ENCODE measurements at places on chromosomes 7 and 10.
A peak's percentile ranks its signal among the peaks of the same experiment; 100 is the strongest.

DNA sequence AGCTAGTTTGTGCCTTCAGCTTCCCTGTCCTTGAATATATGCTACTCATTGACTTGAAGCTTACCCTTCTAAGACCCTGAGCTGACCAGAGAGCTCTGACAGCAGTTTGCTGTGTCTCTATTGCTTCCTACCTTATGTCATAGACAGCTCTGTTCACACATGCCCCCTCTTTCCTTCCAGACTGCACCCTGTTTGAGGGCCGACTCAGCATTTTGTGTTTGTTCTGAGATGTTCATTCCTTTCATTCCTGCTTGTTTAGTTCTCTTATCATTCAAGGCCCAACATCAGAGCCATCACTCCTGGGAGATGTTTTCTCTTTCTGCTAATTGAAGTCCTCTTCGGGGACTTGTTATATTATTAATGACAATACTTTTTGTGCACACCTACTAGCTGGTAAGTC, 518.9 kb downstream of the LRMDA start:
- no peak for DNase-seq

DNA sequence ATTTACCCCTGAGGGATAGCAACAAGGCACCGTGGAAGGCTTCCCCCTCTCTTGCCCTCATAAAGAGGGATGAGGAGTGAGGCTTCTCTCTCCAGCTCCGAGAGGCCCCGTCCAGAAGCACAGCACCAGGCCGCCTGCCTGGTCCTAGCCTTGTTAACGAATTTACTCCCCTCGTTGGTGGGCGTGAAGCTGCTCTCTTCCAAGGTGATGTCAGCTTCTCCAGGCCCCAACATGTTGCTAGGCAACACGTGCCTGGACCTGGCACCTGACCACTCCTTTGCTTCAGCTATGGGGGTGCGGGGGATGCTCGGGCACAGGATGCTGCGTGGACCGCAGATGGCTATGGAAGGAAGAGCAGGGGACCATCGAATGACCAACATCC, 135.2 kb upstream of the MGMT start:
- DNase-seq = no peak

DNA sequence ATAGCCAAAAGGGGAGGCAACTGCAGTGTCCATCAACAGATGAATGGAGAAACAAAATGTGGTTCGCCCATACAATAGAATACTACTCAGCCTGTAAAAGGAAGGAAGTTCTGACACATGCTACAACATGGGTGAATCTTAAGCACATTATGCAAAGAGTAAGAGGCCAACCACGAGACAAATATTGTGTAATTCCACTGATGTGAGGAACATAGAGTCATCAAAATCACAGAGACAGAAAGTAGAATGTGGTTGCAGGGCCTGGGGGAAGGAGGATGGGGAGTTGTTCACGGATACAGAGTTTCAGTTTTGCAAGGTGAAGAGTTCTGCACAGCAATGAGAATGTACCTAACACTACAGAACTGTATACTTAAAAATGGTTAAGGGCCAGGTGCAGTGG, 13.7 kb upstream of the C10orf71 start:
- no peak for DNase-seq

GRCh38 chr10:89679986-89680385, 21.4 kb upstream of the KIF20B start:
- no peak for DNase-seq

- no peak for DNase-seq
These were observed 906.2 kb downstream of the LRMDA start for GRCh38 chr10:76337641-76338040.

GRCh38 chr7:129612112-129613015, 844 bp downstream of the NRF1 start:
- peak; percentile 66 for DNase-seq

DNA sequence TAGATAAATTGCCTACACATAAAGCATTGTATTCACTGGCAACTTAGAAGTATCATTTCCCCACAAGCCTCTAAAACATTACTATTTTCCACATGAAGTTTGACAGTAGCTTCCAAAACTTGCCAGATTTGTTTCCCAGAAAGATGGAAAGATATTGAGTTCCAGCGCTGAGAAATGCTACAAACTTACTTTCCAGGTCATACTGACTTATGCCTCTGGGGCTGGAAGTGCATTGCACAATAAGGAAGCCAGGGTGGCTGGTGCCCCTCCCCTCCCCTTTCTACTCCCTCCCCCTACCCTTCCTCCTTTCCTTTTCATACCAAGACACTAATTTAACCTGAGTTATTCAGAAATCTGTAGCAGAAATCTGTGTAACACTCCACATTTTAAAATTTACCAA, 212.6 kb downstream of the WDR37 start:
- no peak for DNase-seq

GRCh38 chr7:102085218-102085772, 201.4 kb upstream of the SH2B2 start:
- DNase-seq = no peak

GRCh38 chr10:84837041-84837812, 508.8 kb downstream of the CCSER2 start:
- DNase-seq = no peak

- DNase-seq = no peak
These were observed 89.2 kb upstream of the NPS start for GRCh38 chr10:127459918-127460317.

- DNase-seq = peak; percentile 71
These were observed 1.8 kb upstream of the PDGFA start for GRCh38 chr7:521221-522070.

DNA sequence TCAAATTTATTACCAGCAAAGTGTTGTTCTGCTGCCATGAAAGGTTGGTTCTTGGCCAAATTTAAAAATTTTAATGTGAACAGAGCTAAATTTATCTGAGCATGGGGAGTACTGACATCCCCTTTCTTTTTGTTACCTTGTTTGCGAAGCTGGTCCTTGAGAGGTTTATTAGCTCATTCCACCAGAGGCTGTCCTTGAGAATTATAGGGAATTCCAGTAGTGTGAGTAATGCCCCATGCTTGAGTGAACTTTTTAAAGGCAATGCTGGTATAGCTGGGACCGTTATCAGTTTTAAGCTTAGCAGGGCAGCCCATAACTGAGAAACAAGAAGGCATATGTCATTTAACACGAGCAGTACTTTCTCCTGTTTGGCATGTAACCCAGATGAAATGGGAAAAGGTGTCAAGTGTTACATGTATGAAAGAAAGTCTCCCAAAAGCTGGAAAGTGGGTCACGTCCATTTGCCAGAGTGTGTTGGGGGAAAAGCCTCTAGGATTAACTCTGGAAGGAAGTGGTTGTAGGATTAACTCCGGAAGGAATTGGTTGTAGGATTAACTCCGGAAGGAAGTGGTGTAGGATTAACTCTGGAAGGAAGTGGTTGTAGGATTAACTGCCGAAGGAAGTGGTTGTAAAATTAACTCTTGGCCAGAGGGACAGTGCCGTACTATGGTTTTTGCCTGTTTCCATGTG, 37.3 kb upstream of the AKR1C2 start:
- no peak for DNase-seq

- no peak for DNase-seq
These were observed 224.1 kb downstream of the GLI3 start for GRCh38 chr7:42012786-42013360.

DNA sequence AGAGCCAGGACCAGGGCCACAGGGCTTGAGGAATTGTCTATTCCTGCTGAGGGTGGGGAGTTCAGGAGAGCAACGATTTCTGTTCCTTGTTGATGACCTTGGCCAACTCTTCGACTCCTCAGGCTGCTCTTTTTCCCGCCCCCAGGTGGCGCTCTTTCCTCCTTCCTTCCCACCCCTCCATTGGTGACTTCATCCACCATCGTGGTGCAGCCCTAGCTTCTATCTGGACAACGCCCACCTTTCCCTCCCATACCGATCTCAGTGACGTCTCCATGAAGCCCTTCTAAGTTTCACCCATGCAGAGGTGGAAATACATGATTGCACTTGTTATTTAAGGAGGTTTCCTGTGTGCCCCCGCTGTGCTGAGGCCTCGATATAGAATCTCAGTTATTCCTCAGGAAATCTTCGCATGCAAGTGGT, 22.1 kb upstream of the CARD11 start:
- peak; percentile 46 for DNase-seq

DNA sequence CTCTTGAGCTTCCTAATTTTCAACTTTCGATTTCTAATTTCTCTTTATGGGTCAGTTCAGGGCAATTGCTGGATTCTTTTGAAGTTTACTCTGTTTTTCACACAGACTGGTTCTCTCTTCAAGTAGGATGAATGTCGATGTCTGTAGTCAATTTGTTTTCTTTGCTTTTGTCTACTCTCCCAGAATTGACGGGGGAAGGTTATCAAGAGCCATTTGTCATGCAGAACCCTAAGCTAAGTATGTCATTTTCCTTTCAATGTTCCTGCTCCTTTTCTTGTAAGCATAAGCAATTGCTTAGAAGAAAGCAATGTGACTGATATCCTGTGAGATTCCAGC, 53.7 kb downstream of the SLC39A12 start:
- no peak for DNase-seq

DNA sequence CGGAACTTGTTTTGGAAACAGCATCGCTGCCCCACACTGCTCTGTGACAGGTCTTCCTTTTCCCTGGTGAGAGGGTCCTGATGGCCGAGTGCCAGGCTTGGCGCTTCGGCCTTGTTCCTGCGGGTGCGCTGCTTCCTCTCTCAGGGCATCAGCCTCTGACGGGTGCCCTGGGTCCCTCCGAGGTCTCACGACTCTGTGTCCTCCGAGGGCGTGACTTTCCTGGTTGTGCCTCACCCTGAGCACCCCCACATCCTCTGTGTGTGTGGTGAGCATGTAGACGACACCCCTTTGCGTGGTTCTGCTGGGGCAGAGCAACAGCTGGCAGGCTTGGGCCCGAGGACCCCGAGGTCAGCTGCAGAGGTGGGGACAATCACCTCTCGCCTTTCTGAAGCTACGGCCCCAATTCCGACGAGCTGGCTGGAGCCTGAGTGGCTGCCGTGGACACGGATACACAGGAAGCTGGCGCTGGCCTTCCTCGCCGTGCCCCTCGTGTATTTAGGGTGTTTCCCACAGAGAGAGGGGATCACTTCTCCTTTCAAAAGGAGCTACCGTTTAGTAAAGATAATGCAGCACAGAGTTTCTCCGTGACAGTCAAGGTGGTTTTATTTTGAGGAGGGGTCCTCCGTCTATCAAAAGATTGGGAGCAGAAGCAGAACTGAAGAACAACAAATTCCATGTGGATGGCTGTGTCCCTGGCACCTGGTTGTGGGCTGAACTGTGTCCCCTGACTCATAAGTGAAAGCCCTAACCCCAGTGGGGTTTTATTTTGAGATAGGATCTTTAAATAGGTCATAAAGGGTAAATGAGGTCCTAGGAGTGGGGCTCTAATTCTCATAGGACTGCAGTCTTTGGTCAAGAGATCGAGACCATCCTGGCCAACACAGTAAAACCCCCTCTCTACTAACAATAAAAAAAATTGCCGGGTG, 36.2 kb upstream of the PITRM1 start:
- DNase-seq = no peak

GRCh38 chr7:20299647-20300312, 30.9 kb upstream of the ITGB8 start:
- no peak for DNase-seq
